ENCODE measurements at places on chromosomes 6 and 20.

GRCh38 chr6:41638002-41638934, at the start of gene MDFI:
MDFI (plus strand) TSS chr6:41638468; CDS start chr6:41638750, 282 bp downstream.
- no peak for DNase-seq

DNA sequence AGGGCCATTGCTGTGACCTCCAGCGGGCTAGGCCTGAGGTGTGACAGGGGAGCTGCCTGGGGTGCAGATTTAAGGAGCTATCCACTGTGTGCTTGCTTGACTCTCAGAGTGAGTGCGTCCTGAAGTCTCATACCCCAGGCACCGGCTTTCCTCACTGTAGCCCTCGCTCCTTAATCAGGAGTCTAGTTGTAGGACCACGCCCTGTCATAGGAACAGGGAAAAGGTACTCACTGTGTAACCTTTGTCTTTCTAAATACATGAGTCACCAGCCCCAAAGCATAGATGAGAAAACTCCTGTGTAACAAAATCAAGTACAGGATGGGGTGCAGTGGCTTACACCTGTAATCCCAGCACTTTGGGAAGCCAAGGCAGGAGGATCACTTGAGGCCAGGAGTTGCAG, 141.7 kb downstream of the TMEM242 start:
- no peak for DNase-seq

DNA sequence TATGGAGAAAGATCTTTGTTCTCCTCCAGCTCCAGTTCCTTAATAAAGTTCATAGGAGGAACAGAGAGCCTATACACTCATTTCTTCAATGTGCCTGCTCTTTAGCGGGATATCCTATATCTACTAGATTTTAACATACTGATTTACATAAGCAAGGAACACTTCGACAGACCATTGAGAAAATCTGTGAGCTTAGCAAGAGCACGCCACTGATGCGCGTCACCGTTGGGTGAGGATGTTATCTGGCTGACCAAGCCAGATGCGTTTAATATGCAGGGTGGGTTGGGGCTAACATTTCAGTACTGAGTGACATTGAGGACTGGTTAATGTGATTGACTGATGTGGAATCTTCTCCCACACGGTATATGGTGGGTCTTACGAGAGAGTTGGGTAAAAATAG, 233.4 kb downstream of the SOX4 start:
- DNase-seq = no peak

- no peak for DNase-seq
These were observed 724.5 kb upstream of the FLRT3 start for GRCh38 chr20:15061955-15062354.

GRCh38 chr6:34056305-34057108, 89.4 kb downstream of the GRM4 start:
- DNase-seq = peak; percentile 10

DNA sequence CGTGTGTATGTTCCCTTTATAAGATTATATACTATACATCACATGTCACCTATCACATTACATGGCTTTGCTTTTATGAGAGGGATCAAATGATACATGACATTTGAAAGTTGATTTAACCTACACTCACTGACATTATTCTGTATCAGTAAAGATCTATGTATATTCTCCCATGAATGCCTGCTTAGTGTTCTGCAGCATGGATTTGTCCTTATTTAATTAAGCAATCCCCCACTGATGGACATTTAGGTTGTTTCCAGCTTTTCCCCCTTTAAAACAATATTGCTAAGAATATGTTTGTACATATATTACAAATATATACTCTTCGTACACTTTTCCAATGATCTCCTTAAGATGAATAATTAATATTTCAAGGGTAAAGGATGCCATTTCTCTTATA, 297.4 kb downstream of the TFAP2C start:
- no peak for DNase-seq

DNA sequence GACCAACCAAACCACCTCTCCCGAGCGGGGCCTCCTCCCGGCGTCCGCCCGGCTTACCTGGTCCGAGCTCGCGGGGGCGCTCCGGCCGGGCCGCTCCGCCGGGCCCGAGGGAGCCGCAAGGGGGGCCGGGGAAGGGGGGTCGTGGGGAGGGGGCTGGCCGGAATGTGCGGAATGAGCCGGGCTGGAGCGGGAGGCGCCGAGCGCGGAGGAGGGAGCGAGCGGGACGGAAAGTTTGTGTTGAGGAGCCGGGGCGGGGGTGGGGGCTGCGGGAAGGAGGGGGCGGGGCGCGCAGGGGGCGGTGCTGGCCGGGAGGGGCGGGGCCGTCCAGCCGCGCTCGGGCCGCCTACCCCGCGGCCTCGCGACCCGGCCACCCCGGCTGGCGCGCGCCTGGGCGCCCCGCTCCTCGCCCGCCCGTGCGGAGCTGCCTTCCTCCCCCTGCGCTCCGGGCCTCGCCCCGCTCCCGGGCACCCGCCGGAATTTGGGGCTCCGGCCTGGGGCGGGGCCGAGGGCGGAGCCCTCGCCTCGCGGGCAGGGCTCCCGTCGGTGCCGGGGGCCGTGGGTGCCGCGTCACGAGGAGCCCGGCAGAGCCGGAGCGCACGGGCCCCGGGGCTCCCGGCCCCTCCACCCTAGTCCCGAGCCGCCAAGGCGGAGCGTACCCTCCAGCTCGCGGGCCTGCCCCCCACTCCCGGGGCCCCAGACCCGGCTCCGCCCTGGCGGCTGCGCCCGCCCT, at the start of gene TEAD3:
TEAD3 (minus strand) TSS at position 239 of the 730 bp plus-strand sequence.
- no peak for DNase-seq

DNA sequence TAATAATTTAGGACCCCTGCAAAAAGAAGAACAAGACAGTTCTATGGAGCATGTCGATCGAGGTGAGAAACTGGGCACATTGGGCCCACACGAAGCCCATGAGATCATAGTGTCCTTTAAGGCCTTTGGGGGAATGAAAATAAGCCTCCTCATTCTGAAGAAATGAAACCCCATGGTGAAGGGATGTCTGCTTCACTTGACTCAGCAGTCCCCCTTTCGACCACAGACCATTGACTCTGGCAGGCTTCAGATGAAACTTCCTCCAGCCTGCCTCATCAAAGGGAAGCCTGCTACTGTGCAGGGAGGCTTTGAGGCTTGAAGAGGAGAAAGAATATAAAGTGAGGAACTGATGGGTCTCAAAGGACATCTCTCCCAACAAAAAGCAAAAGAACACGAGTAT, 144.2 kb upstream of the FBXL4 start:
- no peak for DNase-seq

Data from activated CD4-positive, alpha-beta T cell treated with anti-CD3 and anti-CD28 coated beads for 24 hours (primary cell).